Panc1 (cell line): ENCODE measurements at places on chromosomes 6 and 20. TPM values are rescaled to one million over a fixed set of nuclear protein-coding genes. Genes with fewer than 3 reads are reported as not detected.

DNA sequence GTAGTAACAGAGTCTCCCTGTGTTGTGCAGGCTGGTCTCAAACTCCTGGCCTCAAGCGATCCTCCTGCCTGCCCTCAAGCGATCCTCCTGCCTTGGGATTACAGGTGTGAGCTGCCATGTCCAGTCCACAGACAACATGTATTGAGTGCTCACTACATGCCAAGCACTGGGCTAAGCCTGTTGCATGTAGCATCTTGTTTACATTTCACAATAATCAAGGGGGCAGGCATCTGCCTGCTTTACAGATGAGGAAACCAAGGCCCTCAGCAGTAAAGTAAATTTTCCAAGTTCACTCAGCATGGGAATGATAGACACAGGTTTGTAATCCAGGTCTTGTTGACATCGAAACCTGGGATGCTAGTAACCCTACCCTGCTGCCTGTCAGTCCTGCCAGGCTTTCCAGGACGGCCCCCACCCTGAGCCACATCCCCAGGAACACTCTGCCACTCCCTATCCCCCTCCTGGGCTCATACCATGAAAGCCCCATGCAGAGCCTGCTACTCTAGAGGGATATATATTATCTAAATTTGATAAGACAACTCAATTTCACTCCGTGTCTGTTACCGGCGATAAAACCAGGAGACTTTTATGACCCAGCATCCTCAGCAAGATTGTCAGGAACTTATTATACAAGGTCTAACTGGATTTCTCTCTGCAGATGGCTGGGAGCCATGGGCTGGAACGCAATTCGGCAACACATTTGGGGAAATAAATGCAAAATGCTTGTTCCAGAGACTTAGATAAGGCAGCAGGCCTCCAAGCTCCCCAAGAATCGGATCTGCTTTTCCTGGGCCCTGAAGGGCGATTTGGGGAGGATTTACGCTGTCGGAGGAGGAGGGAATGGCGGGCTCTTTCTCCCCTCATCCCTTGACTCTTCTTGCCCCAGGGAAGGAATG is 30.4 kb downstream of the CD40 start:
- no peak for DNase-seq

DNA sequence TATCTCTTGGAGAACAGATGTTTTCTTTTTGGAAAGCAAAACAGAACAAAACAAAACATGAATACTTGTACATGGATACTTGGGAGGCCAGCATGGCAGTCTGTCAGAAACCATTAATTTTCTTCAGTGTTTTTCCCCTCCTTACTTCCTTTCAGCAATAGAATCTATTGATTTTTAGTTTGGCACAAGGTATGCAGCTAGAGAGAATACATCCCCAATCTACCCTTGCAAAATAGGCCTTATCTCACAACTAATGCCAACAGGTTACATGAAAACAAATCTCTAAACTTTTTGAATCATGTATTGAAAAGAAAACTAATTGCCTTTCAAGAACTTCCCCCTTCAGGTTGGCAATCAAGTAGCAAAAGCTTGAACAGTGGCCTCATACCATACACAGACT is 2.8 kb downstream of the PGK2 start:
- no peak for DNase-seq

- DNase-seq: no peak
Measured at GRCh38 chr6:13635948-13636658, 21.0 kb downstream of the NOL7 start.

GRCh38 chr6:168182908-168183612 is 104.0 kb upstream of the FRMD1 start:
- DNase-seq: no peak

OR2H2 gene
- total RNA-seq: not detected

FLRT3 gene
- 0.67 TPM for total RNA-seq

- no peak for DNase-seq
Measured at GRCh38 chr6:154280521-154280920, 76.1 kb downstream of the IPCEF1 start.

DNA sequence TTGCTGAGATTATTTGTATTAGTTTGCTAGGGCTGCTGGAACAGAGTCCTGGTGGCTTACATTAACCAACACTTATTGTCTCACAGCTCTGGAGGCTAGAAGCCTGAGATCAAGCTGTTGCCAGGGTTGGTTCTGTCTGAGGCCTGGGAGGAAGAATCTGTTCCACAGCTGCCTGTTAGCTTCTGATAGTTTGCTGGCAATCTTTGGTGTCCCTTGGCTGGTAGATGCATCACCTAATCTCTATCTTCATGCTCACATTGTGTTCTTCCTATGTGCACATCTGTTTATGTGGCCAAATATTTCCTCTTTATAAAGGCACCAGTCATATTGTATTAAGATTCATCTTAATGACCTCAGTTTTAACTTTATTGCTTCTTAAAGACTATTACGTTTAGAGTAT is 19.5 kb downstream of the SF3B5 start:
- DNase-seq: no peak

DNA sequence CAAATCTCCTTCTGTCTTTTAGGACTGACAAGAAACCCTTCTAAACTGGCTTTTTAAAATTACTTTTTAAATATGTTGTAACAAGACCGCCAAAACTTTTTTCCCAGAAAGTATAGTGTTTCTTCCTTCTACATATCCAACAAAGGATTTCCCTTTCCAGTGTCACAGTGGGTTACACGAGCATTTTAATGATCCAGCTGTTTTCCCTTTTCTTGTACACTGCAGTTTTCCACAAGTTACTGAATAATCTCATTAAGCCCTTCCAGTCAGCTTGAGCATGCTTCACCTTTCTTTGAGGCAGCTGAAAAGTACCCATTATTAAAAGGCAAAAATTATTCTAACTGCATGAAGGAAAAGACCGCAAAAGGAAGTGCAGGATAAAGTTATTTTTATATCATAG is 48.6 kb downstream of the CD24 start:
- DNase-seq: no peak

DNA sequence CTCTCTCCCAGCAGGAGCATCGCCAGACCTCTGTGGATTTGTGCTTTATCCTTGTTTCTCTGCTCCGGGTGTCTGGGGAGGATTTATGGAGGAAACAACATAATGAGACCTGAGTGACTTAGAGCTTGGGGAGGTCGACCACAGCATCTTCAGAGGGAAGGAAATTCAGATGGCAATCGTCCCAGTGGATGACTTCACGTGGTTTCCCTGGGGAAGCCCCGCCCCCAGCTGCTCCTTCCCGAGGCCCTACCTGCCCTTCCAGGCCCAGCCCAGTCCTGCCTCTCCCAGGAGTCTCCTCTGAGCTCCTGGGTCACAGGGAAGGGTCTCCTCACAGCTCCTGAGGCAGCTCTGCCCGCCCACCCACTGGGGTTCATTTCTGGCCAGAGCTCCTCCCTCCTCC is 430.3 kb upstream of the SULF2 start:
- DNase-seq: no peak

RXRB gene
- 27.4 TPM for total RNA-seq

GRCh38 chr6:20169119-20169557 is 43.1 kb downstream of the MBOAT1 start:
- no peak for DNase-seq

DNA sequence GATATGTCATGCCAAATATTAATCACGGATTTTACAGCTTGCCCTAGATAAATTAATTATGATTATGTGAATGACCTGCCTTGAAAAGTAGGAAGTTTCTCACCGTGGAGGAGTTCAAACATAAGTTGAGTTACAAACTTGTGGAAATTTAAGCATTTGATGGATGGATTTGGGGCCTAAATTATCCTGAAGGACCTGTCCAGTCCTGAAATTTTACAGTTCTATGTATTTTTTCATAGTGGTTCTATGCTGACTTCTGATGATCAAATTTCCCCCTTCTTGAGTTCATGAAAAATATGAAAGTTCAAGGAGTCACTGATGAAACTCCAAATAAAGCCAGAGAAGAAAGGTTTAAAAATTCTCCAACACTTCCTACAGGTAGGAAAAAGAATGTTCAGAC is 178.6 kb downstream of the SLC35F1 start:
- no peak for DNase-seq
